Activated naive CD4-positive, alpha-beta T cell (primary cell): ENCODE measurements at places on chromosomes 6 and 20.

DNA sequence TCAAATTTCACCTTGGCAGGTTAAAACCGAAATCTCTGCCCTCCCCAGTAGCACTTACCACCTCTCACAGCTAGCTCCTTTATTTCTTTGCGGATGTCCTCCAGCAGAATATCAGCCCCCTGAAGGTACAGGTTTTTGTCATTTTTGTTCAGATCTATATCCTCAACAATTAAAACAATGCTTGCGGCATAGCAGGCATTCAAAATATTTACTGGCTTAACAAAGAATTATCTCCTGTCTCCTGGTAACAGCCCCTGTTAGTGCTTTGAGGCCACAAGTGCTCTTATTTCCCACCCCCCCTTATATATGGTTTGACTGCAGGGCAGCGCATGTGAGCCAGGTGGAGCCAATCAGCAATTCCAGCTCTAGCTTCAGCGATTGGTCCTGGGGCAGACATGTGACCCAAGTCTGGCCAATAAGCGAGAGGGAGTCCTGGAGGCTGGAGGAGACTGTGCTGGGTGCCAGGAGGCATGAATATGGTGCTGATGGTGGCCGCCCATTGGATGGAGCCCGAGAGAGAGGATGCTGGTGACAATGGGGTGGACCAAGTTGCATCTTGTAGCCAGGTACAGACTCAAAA lies 21.0 kb downstream of the SULF2 start:
- no peak for DNase-seq

DNA sequence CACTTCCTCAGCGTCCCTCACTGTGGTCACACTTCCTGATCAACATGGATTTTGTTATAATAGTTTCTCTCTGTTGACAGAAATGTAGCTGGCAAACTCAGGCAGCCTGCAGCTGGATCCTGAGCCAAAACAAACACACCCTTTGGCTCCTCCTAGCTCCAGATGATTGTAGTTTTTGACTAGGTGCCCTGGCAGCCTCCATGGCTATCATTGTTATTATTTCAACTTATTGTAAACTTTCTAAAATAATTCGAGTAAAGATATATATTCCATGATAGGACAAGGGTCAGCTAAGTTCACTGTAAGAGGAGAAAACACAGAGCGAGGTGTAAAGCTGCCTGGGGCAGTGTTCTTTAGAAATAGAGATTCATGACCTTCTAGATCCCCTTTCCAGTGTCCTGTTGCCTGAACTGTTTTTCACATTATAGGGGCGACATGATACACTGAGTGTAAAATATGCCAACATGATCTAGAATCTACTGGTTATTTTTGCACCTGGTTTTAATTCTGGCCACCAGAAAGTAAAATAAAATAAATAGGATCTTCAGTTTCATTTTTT lies 98.2 kb upstream of the HDGFL1 start:
- no peak for DNase-seq

DNA sequence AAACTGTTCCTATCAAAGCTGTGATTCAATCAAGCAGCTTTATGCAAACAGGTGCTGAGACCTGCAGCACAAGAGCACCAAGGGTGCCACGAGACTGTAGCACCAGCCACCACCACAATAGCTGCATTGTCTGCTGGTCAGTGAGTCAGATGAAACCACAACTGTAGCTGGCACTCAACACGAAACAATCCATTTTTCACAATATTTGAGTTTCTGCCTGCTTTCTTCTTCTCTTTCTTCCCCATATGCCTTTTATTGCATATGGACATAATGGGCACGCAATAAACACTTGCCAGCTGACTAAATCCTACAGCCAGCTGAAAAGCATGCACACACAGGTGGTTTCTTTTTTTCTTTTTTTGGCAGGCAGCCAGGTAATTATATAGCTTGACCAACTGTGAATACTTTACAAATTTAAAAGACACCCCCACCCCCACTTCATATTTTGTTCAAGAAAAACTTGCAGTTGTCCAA lies 16.6 kb downstream of the SLC2A12 start:
- DNase-seq = no peak

GRCh38 chr6:144894240-144894639 lies 609.1 kb downstream of the UTRN start:
- DNase-seq = no peak

DNA sequence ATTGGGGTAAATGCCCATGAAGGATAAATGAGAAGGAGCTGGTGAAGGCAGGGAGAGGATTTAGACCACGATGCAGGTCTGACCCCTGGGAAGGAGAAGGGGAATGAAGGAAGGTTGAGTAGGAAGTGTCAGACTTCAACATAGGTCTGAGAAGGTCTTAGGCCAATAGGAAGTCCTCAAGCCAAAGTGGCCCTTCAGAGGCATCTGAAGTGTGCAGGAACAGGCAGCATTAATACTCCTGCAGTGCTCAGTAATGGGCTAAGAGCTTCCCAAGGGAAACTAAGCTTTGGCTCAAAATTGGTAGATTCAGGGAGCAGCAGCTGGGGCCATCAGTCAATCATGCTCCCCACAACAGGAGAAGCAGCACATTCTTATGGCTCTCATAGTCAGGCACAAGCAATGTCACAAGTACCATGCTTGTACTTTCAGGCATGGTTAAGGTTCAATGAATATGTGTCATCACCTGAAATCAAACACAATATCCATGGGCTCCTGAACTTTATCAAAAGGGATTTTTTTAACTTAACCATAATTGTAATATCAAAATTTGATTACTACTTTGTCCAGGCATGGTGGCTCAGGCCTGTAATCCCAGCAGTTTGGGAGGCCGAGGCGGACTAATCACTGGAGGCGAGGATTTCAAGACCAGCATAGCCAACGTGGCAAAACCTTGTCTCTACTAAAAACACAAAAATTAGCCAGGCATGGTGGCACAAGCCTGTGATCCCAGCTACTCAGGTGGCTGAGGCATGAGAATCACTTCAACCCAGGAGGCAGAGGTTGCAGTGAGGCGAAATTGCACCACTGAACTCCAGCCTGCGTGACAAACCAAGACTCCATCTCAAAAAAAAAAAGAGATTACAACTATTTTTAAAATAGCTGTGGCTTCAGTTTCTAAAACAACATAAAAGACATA lies 9.9 kb downstream of the RALGAPA2 start:
- DNase-seq = no peak

DNA sequence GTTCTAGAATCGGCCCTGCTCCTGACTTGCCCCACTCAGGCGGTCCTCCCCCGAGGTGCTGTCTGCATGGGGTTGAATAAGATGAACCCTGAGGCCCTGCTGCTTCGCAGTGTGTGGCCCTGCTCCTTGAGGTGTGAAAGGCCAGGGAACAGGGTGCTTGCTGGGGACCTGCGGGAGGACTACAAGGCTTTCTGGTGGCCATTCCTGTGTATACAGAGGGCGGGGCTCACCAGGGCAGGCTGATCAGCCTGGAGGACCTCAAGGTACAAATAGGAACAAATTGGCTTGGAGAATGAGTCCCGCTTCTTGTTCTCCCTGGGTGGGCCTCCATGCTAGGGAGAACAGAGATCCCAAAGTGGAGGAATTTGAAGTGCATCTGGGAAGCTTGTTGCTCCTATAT lies 5.7 kb downstream of the NOTCH4 start:
- DNase-seq = no peak

DNA sequence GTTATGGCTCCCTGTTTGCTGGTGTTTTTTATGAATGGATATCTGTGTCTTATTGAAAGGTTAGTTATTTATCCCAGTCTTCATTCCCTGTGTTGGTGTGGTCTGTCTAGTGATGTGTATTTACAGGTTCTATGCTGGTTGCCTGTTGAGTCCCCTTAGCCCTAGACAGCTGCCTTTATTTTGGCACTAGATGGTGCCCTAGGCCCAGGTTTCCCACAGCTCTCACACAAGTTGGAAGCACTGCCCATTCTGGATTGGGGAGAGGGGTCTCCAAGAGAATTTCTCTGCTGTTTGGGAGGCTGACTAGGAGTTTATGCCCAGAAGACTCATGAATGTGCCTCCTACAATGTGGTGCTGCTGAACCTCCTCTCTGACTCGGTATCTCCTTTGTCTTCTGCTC lies 12.4 kb downstream of the GRM1 start:
- no peak for DNase-seq

DNA sequence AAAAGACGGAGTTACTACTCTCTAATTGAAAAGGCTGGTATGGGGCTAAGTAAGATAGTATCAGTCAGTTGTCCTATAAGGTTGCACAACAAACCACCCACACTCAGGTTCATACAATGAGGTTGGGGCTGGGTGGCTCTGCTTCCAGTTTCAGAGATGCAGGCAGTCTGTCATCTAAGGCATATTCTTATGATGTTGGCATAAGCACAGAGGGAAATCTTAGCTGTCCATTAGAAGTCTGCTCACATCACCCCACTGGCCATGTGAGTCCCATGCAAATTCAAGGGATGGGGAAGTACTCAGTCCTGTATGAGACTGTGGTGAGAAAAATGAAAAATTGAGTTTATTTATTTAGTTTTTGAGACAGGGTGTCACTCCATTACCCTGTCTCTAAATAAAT lies 118.6 kb downstream of the LAMP5 start:
- DNase-seq = no peak

GRCh38 chr6:63214816-63215215 lies 3.5 kb downstream of the FKBP1C start:
- DNase-seq = no peak

DNA sequence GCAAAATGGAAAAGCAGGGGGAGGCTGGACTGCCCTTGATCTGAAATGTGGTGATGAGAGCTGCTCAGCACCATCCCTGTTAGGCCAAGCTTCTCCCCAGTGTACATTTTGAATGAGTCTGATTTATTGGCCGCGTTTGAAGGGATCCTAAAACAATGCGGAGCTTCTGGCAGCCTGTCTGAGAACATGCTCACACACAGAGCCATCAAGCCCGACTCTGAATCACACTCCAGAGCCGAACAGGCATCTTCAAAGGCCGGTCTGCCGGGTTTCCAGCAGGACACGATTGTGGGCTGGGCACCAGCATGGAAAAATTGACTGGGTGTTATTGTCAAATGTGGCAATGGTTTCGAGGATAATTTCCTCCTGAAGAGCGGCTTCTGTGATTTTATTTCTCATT lies 235.9 kb downstream of the TFAP2C start:
- DNase-seq = no peak

DNA sequence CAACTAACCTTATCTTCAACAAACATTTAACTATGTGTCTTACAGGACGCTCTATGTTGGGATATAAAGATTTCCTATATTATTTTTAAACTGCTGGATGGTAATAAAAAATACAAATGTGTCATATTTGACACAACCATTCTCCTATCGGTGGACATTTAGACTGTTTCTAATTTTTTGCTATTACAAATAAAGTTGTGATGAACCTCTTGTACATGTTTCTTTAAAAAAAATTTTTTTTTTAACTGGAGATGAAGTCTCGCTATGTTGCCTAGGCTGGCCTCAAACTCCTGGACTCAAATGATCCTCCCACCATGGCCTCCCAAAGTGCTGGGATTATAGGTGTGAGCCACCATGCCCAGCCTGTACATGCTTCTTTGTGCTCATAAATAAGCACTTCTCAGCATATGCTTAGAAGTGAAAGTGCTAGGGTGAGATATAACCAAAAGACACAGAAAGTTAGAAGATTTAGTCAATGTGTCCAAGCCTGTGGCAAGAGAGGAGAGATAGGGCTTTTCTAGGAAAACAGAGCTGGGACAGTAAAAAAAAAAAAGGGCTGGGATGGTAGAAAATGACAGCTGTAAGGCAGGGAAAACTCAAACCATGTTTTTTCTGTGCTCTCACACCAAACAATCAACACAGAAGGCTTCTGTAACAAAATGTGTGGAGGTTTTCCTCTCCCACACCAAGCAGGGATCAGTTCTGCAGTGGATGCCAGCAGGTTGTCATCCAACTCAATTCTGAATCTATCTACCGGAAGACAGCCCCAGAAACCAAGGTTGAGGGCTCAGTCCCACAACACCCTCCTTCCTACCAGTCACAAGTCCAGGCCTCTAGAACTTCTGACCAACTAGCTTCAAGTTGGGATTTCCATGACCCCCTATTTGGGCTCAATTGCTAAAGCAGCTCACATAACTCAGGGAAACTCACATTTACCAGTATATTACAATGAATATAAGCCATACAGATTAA lies 70.0 kb upstream of the SMIM29 start:
- no peak for DNase-seq

DNA sequence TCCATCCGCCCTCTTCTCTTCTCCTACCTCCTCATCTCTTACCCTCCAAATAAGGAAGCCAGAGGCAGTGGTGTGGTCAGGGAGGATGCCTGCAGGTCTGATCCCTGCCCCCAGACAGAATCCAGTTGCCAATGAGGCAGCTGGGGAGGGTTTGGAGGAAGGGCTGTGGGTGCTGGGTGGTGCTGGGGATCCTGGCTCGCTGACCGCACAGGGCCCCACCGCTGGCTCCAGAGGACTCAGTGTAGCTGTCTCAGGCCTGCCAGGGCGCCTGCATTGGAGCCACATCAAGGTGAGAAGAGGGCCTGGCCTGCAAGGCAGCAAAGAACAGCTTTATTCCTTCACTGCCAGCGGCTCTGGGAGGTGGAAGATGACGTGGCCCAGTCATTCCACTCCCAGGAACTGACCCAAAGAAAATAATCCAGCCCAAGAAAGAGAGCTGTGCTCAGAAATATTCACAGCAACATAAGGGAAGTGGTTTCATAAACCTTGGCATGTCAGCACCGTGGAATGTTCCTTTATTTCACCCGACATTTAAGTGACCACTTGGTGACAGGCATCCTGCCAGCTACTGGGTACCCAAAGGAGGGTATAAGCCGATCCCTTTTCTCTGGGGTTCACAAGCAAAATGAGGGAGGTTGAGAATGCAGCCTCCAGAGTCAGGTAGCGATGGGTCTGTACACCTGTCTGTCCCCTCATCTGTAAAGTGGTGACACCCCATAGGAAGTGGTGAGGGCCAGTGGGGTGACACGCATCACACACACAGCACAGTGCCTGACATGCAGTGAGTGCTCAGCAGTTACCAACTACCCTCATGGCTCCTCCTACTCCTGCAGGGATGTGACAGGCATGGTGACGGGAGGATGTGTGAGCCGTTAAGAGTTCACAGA lies 125.1 kb downstream of the SNX5 start:
- no peak for DNase-seq

GRCh38 chr6:78580923-78581322 lies 286.4 kb upstream of the IRAK1BP1 start:
- DNase-seq = no peak

GRCh38 chr20:61019322-61019721 lies 232.7 kb upstream of the CDH4 start:
- no peak for DNase-seq

GRCh38 chr6:15870333-15871043 lies 207.7 kb upstream of the DTNBP1 start:
- DNase-seq = no peak

GRCh38 chr6:138290423-138290962 lies 72.2 kb upstream of the PBOV1 start:
- no peak for DNase-seq
